ENCODE measurements at places on chromosomes 6 and 20.

GRCh38 chr6:145368075-145368474 lies 367.2 kb downstream of the EPM2A start:
- H3K27me3 ChIP-seq = no peaks in the 10 kb centered on the region
- peaks cover 9% of the 10 kb centered on the region for H3K4me1 ChIP-seq
- no peak overlapping the region for H3K4me3 ChIP-seq
- no peaks in the 10 kb centered on the region for H3K36me3 ChIP-seq

GRCh38 chr6:157559201-157559756 lies 178.3 kb downstream of the ZDHHC14 start:
- no peaks in the 10 kb centered on the region for H3K36me3 ChIP-seq
- H3K4me3 ChIP-seq = no peak overlapping the region
- peak; percentile 60 for DNase-seq
- H3K4me1 ChIP-seq = peaks cover 4% of the 10 kb centered on the region

GRCh38 chr6:71197267-71197666 lies 91.3 kb upstream of the OGFRL1 start:
- H3K4me3 ChIP-seq = no peak overlapping the region
- no peaks in the 10 kb centered on the region for H3K36me3 ChIP-seq
- no peaks in the 10 kb centered on the region for H3K27me3 ChIP-seq
- H3K4me1 ChIP-seq = no peaks in the 10 kb centered on the region
- no peak overlapping the region for H3K27ac ChIP-seq
- no peak for DNase-seq

DNA sequence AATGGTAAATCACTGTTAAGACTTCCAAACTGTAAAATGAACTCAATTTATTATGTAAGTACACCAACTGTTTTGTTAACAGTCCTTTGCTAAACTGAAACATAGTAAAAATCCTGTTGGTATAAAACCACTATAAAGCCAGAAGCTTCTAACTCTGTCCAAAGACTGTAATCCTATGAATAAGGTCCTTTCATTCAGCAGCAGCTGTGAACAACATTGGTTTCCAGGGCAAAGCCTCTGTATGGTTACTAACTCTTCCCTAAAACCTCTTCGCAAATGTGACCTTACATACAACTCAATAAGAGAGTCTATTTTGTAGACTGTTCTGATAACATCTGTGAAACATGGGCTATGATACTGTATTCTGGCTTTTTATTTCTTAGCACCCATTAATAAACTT lies 40.1 kb downstream of the NUP153 start:
- no peak for DNase-seq
- no peak overlapping the region for H3K4me3 ChIP-seq
- H3K27ac ChIP-seq = no peak overlapping the region
- peaks cover 55% of the 10 kb centered on the region for H3K36me3 ChIP-seq
- H3K4me1 ChIP-seq = no peaks in the 10 kb centered on the region

DNA sequence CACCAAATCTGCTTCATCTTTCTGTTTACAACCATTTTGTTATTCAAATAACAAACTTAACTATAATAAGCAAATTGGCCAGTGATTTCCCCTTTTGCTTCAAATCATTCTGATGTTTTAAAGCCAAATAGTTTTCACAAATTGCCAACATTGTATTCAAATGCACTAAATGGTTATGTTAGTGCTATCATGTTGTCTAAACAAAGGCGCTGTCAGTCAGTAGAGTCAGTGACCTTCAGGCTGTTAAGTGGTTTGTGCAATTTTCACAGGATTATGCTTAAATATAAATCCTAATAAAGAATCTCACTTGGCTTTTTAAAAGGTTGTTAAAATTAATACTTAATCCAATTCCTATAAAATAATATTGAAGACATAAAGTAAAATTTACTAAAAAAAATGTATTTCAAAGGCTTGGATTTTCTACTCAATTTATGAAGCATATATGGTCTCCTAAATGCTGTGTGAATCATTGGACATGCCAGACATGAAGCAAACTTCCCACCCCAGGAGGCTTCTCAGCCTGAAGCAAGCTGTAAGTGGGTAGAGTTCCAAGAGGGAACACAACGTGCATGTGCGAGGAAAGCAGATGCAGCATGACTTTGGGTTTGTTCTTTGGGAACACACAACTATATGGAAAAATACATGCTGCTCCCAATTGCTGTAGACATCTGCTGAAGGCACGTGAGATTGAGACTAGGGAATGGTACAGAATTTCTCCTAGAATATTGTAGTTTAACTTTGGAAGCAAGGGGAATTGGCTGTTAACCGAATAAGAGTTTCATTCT lies 54.9 kb downstream of the RSPO3 start:
- DNase-seq = no peak
- H3K27ac ChIP-seq = no peak overlapping the region
- H3K27me3 ChIP-seq = no peaks in the 10 kb centered on the region
- no peak overlapping the region for H3K4me3 ChIP-seq

DNA sequence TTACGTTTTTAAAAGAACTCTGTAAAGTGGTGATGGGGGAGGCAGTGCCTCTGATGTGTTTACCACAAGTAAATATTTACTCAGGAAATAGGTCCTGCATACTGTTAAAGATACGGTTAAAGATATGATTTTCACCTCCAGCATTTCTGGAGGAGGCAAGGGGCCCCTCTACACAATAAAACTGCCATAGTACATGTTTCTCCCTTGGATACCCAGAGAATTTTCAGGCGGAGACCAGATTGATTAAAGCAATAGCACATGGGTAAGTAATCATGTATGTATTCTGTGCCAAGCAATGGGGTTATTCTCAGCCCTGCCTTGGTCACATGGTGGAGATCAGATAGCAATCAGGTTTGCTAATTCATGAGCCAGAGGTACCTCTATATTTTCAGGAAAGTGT lies 9.6 kb downstream of the RIPOR2 start:
- peaks cover 16% of the 10 kb centered on the region for H3K4me1 ChIP-seq
- DNase-seq = no peak
- H3K36me3 ChIP-seq = no peaks in the 10 kb centered on the region

Measured in vagina (tissue), 2 donors.